Aorta (tissue), 5 donors: ENCODE measurements at places on chromosomes 1 and 21. TPM values are rescaled to one million over a fixed set of nuclear protein-coding genes. Genes with fewer than 3 reads are reported as not detected.

Gene KRTAP19-3
- not detected for total RNA-seq

GRCh38 chr1:18951416-18951815 lies 5.1 kb downstream of the IFFO2 start:
- peaks cover 2% of the 10 kb centered on the region for H3K4me1 ChIP-seq
- no peak overlapping the region for H3K4me3 ChIP-seq
- peak overlapping the region; percentile 45 for H3K27ac ChIP-seq
- H3K36me3 ChIP-seq = no peaks in the 10 kb centered on the region
- H3K27me3 ChIP-seq = no peaks in the 10 kb centered on the region

- H3K4me3 ChIP-seq = no peak overlapping the region
- no peak for DNase-seq
- H3K4me1 ChIP-seq = no peaks in the 10 kb centered on the region
- no peaks in the 10 kb centered on the region for H3K27me3 ChIP-seq
- H3K36me3 ChIP-seq = no peaks in the 10 kb centered on the region
- no peak overlapping the region for H3K27ac ChIP-seq
Observed at GRCh38 chr1:225114354-225114990, 185.0 kb downstream of the DNAH14 start.

DNA sequence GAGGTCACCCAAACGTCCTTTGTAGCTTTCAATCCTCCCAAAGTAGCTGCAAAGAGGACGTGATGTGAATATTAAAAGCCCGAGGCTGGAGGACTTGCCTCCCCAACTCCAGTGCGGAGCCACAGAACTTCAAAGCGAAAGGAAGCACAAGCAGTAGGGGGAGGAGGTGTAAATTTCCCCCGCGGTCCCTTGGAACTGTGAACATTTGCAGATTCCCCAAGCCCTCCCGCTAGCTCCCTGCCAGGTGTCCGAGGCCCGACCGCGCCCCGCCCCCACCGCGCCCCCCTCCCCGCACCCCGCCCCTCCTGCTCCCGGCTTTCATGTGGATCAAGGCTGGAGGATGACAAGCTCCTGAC lies 41.5 kb upstream of the HAO2 start:
- H3K36me3 ChIP-seq = no peaks in the 10 kb centered on the region
- H3K27ac ChIP-seq = no peak overlapping the region
- no peaks in the 10 kb centered on the region for H3K27me3 ChIP-seq
- no peaks in the 10 kb centered on the region for H3K4me1 ChIP-seq
- peak overlapping the region; percentile 4 for H3K4me3 ChIP-seq

- no peak for DNase-seq
- no peak overlapping the region for H3K4me3 ChIP-seq
- no peaks in the 10 kb centered on the region for H3K27me3 ChIP-seq
- no peaks in the 10 kb centered on the region for H3K4me1 ChIP-seq
Observed at GRCh38 chr1:80755944-80756343, 1044.8 kb upstream of the ADGRL2 start.

DNA sequence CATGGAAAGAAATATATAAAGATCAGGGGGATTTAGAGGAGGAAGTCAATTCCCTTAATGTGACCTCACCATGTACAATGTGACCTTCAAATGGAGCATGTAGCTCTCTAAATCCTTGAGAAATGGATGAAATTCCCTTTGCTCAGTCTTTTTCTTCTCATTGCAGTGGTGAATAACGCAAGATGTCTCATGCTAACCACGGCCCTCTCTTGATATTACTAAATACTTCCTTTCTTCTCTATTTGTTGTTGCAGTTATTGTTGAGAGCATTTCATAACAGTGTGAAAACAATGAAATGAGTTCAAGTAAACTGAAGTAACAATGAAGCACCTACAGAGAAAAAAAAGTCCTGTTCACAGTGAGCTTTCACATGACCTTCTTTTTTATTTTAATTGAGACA lies 55.6 kb downstream of the ZNF281 start:
- no peaks in the 10 kb centered on the region for H3K4me1 ChIP-seq
- no peak overlapping the region for H3K27ac ChIP-seq
- no peak for DNase-seq
- no peaks in the 10 kb centered on the region for H3K36me3 ChIP-seq
- H3K4me3 ChIP-seq = no peak overlapping the region
- no peaks in the 10 kb centered on the region for H3K27me3 ChIP-seq

DNA sequence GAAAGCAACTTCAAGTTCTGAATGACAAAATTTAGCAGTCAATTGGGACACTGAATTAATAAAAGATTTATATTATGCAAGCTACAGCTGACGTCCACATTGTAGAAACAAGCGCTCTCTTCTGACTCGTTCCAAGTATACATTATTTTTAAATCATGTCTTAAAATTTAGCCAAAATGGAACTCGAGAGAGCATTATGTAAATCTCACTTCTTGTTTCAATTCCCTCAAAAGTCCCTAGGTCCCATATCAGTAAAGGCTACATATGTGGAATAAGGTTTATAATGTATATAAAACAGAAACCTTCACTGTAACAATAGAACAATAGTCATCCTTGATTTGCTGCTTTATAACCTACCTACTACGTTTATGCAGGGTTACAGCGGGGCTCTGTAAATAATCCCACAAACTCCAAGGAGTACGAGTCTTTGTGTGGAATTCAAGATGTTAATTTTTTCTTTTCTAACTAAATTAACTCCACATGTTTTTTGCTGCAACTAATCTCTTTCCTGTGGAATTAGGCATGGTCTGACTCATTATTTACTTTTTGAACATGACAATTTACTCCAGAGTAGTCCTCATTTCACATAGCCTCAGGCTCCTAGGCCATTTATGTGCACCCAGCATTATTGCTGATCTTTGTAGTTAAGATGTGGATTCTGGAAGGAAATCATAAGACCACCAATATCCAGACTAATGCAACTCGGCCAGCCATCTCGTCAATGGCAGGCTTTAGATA lies 785.1 kb downstream of the LTN1 start:
- H3K4me1 ChIP-seq = no peaks in the 10 kb centered on the region
- no peaks in the 10 kb centered on the region for H3K27me3 ChIP-seq
- H3K27ac ChIP-seq = no peak overlapping the region
- no peaks in the 10 kb centered on the region for H3K36me3 ChIP-seq

DNA sequence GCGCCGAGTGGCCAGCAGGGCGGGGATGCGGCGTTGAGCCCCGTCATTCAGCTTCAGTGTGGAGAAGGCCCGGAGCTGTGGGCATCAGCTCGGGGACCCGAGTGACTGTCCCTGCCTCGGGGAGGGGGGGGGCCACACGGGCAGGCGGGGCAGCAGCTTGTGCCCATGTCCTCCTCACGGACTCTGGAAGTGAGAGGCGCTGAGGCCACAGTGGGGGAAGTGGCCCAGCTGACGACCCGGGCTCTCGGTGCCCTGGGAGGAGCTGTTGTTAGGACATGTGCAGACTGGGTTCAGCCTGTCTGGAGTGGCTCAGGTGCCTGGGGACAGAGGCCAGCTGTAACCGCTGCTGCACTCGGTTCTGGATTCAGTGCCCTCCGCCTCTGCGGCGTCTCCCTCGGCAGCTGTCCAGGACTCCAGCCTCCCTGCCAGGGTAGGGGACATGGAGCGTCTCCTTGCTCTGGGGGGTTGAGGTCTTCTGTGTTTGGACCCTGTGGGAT lies 71.1 kb downstream of the SKI start:
- H3K4me3 ChIP-seq = no peak overlapping the region
- DNase-seq = no peak
- H3K36me3 ChIP-seq = no peaks in the 10 kb centered on the region
- H3K4me1 ChIP-seq = no peaks in the 10 kb centered on the region
- no peaks in the 10 kb centered on the region for H3K27me3 ChIP-seq

GRCh38 chr21:28828021-28828420 lies 164.7 kb downstream of the LTN1 start:
- no peaks in the 10 kb centered on the region for H3K27me3 ChIP-seq
- no peaks in the 10 kb centered on the region for H3K36me3 ChIP-seq
- no peaks in the 10 kb centered on the region for H3K4me1 ChIP-seq

Gene LHX8
- not detected for total RNA-seq

GRCh38 chr1:47522935-47523834 lies 85.3 kb downstream of the FOXD2 start:
- H3K36me3 ChIP-seq = no peaks in the 10 kb centered on the region
- H3K27me3 ChIP-seq = no peaks in the 10 kb centered on the region
- no peak overlapping the region for H3K4me3 ChIP-seq
- H3K27ac ChIP-seq = no peak overlapping the region
- no peaks in the 10 kb centered on the region for H3K4me1 ChIP-seq
- DNase-seq = no peak

- no peaks in the 10 kb centered on the region for H3K27me3 ChIP-seq
- no peak overlapping the region for H3K27ac ChIP-seq
- H3K4me3 ChIP-seq = no peak overlapping the region
Observed at GRCh38 chr21:34200288-34200905, 127.0 kb downstream of the MRPS6 start.

Gene OLFML2B
- 82.6 TPM for total RNA-seq

DNA sequence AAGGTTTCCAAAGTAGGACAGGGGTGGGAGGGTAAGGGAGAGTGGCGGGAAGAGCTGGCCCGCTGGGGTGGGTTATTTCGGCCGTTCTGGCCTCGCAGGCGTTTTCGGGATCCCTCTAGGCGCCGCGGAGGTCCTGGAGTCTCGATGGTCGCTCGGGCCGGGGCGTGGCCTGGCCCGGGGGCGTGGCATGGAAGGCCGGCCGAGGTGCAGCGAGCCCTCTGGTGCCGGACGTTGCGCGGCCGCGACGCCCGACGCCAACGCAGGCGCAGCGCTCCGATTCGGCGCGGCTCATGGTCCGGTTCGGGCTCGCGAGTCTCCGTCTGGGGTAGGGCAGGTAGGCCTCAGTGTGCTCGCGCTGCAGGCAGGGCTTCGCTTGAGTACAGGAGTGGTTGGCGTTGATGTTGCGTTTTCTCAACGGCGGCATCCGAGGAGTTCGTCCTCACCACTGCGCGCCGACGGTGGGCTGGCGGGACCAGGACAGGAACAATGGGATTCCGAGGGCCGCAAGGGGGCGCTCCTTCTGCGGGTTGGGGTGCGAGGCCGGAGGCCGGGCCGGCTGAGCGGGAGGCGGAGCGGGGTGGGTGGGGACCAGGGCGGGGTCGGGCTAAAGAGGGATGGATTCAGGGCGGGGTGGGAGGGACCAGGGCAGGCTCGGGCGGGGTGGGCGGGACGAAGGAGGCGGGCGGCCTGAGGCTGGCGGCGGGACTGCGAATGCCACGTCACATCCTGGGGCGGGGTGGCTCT lies at the start of gene PGBD2:
Gene PGBD2, plus strand, starts transcription at position 227 of the 744 bp plus-strand sequence. CDS start 7,628 bp downstream, outside the sequence.
- H3K4me1 ChIP-seq = no peaks in the 10 kb centered on the region
- H3K27me3 ChIP-seq = no peaks in the 10 kb centered on the region
- peak within 1 kb of the TSS; percentile 72 for H3K27ac ChIP-seq
- DNase-seq = peak; percentile 98

DNA sequence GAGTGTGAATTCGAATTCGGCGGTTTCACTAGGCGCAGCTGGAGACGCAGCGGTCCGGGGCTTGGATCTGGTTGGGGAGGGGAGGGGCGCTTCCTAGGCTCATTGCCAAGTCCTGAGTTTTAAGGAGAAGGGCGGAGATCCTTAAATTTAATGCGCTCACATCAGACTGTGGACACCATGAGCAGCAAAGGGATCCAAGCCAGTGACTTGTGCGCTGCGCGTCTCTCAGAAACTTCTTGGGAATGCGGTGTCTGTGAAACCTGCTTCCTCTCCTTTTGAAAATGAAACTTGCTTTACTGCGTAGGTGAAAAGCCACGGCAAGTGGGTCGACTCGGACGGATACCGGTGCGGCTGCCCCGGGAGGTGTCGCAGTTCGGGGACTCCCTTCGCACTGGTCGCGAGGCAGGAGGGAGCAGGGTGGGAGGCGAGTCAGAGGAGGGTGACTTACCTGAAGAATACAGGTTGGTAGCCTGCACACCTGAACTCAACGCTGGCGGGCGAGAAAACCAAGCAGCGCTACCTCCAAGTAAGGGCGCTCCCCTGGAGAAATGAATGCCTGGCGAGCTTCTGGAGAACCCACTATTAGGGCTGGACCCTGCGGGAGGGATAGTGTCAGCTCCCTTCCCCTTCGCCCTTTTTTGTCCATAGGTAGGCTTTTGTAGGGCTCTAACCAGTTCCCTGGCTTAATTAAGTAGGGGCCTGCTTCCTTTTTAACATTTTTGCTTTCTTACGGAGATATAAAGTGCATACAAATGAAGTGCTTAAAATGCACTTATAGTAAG lies 992 bp downstream of the TENT5C start:
- DNase-seq = peak; percentile 87
- H3K36me3 ChIP-seq = no peaks in the 10 kb centered on the region
- H3K27ac ChIP-seq = peak overlapping the region; percentile 80
- H3K4me1 ChIP-seq = no peaks in the 10 kb centered on the region

Gene SPRR2G
- not detected for total RNA-seq

DNA sequence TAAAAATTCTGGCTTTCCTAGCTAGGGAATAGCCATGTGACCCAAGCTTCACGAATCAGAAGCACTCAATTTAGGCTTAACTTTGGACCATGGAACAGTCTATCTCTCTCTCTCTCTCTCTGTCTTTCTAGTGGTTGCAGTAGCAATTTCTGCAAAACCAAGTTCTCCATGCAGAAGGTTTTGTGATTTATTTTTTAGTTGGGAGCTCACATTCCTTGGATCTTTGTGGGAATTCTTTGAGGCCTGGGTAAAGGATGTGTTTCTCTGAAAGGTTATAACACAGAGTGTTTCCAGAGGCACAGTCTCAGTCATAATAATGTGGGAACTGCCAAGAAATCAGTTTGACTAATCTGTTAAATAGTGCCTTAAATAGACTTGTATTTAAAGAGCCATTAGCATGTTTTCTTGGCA lies 112.3 kb upstream of the COL11A1 start:
- H3K4me3 ChIP-seq = no peak overlapping the region
- no peaks in the 10 kb centered on the region for H3K27me3 ChIP-seq
- no peaks in the 10 kb centered on the region for H3K4me1 ChIP-seq

- H3K4me3 ChIP-seq = peak overlapping the region; percentile 30
- no peaks in the 10 kb centered on the region for H3K27me3 ChIP-seq
- no peak for DNase-seq
- H3K4me1 ChIP-seq = no peaks in the 10 kb centered on the region
- H3K36me3 ChIP-seq = no peaks in the 10 kb centered on the region
Observed at GRCh38 chr1:154999571-155000410, 2.8 kb upstream of the ZBTB7B start.

DNA sequence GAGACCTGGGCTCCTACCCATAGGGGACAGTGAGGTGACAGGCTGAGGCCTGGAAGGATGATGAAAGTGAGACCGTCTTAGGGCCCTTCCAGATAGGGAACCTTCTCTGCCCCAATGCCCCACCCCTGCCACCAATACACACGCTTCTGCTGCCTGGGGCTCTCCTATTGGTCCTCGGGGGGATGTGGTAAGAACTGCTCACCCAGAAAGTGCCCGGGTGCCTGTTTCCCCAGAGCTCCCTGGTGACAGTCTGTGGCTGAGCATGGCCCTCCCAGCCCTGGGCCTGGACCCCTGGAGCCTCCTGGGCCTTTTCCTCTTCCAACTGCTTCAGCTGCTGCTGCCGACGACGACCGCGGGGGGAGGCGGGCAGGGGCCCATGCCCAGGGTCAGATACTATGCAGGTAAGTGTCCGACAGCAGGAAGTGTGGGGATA lies 948 bp downstream of the SEMA4A start:
- no peak for DNase-seq
- H3K36me3 ChIP-seq = no peaks in the 10 kb centered on the region
- H3K27me3 ChIP-seq = no peaks in the 10 kb centered on the region

DNA sequence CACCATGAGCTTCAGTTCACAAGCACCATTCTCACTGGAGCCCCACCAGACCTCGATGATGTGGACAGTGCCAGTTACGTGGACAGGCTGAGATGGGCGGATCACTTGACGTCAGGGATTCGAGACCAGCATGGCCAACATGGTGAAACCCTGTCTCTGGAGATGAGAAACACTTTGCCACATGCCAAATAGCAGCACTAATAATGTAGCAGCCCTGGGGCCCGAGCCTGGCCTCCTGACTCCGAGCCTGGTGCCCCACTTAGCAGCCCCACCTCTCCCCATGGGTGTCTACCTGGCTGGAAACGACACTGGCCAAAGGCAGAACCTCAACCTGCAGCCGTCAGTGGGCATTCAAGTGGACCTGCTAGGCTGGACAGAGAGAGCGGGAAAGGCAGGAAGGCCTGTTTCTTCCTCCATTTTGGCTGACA lies 129.1 kb downstream of the TOMM20 start:
- H3K4me3 ChIP-seq = no peak overlapping the region
- H3K27ac ChIP-seq = no peak overlapping the region
- no peak for DNase-seq
- no peaks in the 10 kb centered on the region for H3K36me3 ChIP-seq
- no peaks in the 10 kb centered on the region for H3K27me3 ChIP-seq
- H3K4me1 ChIP-seq = peaks cover 3% of the 10 kb centered on the region
